ENCODE measurements at places on chromosomes 12 and 14.

GRCh38 chr12:116400636-116401372, 123.3 kb upstream of the MED13L start:
- DNase-seq: no peak

GRCh38 chr14:37673439-37673838, 78.0 kb downstream of the TTC6 start:
- no peak for DNase-seq

GRCh38 chr14:71322655-71323250, 415.5 kb downstream of the PCNX1 start:
- DNase-seq: no peak

DNA sequence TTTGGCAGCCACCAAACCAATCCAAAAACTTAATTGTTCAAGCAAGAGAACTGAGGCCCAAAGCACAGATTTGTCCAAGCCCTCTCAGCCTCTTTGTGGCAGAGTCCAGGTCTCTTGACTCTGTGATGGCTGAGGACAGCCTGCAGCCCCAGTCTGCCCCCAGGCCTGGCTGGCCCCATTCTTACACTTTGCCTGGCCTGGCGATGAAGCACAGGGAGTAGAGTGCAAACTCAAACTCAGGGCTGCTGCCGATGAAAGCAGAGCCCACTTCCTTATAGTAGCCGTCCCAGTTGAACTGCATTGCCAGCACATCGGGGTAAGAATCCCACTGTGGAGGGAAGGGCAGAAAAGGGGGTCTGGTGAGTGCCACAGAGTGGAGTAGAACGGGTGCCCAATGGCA, 5.6 kb upstream of the RPAP3 start:
- no peak for DNase-seq

- no peak for DNase-seq
Observed at GRCh38 chr12:34291001-34291400, 268.7 kb downstream of the ALG10 start.

- DNase-seq: no peak
Observed at GRCh38 chr14:60856111-60856510, 121.5 kb downstream of the MNAT1 start.

DNA sequence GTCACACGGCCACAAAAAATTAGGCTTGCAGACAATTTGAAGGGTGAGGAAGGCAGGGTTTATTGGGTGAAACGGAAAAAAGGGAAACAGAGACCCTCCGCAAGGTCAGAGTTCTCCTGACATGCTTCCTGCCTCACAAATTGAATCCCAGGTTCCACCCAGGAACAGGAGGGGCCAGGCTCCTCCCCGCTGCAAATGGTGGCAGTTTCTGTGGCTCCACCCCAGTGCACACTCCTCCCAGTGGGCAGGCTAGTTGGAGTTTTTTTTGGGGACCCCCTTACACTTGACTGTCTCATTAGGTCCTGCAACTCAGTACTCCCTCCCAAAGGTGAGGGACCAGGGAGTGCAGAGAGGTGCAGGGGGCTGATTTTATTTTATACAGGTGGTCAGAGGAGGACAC, 39.4 kb upstream of the PPP1CC start:
- no peak for DNase-seq

DNA sequence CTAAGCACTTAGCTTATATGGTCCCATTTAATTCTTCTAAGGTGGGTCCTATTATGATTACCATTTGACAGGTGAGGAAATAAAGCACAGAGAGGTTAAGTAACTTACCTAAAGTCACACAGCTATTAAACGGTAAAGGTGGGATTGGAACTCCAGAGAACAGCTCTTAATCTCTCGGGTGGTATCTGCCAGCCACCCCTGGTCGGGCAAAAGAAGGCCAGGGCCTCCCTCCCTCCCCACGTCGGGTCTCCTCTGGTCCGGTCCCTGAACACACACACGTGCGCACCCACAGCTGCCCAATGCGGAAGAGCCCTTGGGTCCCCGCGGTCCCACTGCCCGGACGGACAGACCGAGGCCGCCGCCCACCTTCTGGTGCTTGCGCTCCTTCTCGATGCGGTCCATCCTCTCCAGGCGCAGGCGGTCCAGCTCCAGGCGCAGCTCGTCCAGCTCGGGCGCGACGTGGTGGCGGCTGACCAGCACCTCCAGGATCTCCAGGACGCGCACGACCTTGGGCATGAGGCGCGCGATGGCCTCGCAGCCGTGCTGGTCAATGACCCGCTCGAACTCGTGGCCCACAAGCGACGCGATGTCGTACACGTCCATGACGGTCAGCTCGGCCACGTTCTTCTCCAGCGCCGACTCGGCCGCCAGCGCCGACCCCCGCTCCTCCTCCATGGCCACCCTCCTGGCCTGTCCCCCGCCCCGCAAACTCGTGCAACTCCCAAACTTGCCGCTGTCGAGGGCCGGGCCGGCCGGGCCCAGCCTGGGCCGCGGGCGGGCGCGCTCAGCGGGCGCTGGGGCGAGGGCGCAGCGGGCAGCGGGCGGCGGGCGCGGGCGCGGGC, 490 bp downstream of the RILPL1 start:
- DNase-seq: no peak

DNA sequence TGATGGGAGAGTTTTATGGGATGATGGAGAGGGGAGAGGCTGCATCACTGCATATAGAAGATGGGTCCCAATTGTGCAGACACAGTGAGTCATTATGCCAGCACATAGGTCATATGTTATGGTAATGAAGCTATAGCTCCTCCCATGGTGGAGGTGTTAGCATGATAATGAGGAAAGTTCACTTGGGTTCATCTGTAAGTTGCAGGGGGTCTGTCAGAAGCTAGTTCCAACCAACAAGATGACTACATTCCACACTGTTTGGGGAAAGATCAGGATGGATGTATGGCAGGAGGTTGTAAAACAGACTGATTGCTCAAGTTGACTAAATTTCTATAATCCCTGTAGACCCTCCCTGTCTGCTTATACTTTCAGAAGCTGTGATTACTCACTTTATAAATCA, 561.3 kb downstream of the C12orf50 start:
- DNase-seq: no peak

DNA sequence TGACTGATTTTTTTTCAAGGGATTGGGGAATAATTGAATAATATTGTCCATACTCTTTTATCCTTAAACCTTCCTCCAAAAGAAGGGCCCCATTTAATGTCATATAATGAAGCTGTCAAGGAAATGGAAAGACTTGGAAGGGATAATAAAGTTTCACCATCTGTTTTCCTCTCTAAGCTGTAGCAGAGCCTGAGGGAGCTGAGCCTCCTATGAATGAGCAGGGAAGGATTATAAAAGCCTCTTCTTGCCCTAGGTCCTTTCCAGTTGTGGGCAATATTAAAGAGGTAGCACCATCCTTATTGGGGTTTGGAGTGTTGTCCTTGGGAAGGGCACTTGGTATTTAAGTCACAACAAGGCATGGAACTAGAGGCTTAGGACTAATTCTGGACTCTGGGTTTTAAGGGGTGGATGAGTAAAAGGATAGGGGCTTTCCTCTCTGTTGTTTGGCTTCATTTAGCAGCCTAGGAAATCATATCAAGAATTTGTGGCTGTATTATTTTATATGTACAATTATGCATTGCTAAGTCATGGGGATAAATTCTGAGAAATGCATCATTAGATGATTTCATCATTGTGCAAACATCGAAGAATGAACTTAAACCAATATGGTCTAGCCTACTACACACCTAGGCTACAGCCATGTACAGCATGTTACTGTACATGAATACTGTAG, 408.5 kb upstream of the DCN start:
- no peak for DNase-seq

Data from stimulated activated CD8-positive, alpha-beta memory T cell treated with anti-CD3 and anti-CD28 coated beads, Interleukin-7, amount 100 ng/mL, for 1 hour (primary cell).